ENCODE measurements at places on chromosomes 3 and 15.
A peak's percentile ranks its signal among the peaks of the same experiment; 100 is the strongest.

DNA sequence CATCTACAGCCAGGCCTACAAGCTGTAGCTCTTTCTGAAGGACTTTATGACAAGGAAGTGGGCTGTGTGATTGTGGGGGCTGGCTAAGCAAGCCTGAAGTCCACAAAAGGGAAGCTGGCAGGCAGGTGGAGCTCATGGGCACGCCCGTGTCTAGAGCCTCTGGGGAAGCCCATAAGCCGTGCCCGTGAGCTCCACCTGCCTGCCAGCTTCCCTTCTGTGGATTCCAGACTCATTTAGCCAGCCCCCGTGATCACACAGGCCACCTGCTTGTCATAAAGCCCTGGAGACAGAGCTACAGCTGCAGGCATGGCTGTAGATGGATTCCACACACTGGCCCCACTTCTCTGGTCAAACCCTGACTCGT, 15.2 kb downstream of the EFCC1 start:
- DNase-seq = peak; percentile 15

- no peak for DNase-seq
Measured at GRCh38 chr3:53164911-53165310, 3.9 kb downstream of the PRKCD start.

GRCh38 chr3:115698851-115699591, 75.7 kb downstream of the GAP43 start:
- DNase-seq = no peak

DNA sequence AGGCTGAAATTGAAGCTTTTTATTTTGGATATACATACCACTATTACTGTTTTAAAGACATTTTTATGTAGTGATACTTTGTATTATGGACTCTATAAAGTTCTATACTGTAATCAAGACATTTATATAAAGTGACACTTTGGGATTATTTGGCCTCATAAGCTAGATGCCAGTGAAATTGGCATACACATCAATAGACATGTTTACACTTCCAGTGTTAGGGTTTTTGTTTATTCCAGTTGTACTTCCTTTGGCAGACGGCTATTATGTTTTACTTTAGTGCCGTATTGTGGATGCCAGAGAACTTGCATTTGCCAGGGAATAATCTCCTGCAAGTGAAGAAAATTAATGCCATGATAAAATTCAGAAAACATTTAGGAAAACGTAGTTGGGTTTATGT, 6.0 kb downstream of the LXN start:
- no peak for DNase-seq

- DNase-seq = no peak
Measured at GRCh38 chr3:63333815-63334214, 55.7 kb downstream of the SYNPR start.

DNA sequence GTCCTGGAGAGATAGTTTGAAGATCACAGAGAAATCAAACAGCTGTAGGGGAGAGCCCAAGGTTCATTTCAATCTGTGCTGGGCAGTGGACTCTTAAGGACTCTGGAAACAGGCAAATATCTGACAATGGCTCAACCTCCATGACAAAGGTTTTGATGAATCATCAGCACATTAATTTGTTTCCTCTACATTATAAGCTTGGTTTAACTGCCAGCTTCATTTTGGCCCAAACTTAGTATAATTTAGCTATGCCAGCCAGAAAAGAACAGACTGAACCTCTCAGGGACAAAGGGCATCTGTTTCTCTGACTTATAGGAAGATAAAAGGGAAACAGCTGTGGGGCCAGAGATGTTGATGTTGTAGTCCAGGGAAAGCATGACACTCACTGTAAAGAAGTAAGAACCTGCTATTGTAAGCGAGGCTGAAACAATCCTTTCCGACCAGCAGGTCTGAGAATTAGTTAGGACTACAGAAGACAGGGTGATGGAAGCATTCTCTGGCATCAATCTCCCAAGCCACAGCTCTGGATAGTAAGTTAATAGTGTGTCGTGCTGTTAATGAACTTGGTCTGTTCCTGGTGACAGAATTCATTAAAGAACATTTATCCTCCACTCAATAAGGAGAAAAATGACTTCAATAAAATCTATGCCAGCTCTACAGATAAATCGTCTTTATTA, 110.1 kb downstream of the KCNMB2 start:
- DNase-seq = no peak

- no peak for DNase-seq
Measured at GRCh38 chr3:194573680-194574437, 59.4 kb downstream of the TMEM44 start.

DNA sequence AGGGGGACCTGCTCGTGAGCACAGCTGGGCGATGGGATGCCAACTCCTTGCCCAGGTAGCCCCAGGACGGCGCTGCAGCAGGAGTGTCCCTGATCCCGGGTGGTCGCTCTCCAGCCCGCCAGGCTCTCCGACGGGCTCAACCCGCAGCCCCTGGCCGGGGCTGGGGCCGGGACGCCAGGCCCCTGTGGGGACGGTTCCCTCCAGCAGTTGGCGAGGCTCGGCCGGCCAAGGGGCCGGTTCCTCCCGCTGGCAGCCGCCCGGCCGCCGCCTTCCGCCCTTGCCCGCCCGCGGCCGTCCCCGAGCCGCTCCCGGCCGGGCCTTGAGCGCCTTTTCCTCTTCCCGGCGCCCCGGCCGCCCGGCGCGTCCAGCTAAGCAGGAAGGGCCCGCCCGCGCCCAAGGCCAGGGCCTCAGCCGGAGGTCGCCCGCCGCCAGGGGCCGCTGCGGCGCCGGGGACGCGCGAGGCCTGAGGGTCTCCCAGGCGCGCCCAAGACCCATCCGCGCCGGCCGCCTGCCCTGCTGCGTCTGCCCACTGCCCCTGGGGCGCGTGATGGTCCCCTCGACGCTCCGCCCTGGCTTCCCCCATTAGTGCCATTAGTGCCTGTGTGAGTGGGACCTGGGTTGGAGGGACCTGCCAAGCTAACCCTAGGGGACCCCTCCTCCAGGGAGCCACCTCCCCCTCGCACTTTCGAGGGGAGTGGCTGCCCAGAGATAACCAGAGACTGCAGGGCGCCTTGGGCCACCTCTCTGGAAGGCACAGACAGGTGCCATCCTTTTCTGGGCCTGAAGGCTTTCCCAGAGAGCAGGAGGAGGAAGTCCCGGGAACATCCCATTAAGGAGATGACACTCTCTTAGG, 106.4 kb downstream of the FBLN2 start:
- peak; percentile 75 for DNase-seq

DNA sequence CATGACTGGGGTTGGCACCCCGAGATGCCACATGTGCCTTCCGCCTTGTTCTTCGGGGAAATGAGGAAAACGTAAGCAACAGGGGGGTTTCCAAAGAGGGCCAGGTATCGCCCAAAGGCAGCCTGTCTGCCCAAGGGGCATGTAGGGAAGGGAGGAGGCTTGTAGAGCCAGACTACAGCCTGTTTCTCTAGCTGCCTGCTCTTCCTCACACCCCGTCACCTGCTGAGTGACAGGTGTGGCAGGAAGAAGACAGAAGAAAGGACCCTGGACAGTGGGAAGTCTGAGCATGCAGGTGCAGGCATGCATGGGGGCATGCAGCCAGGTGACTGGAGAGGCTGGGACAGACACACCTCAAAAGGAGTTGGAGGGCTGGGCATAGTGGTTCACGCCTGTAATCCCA, 9.8 kb downstream of the PLA2G4E start:
- DNase-seq = no peak

- no peak for DNase-seq
Measured at GRCh38 chr3:69867941-69868505, 128.8 kb downstream of the MITF start.

DNA sequence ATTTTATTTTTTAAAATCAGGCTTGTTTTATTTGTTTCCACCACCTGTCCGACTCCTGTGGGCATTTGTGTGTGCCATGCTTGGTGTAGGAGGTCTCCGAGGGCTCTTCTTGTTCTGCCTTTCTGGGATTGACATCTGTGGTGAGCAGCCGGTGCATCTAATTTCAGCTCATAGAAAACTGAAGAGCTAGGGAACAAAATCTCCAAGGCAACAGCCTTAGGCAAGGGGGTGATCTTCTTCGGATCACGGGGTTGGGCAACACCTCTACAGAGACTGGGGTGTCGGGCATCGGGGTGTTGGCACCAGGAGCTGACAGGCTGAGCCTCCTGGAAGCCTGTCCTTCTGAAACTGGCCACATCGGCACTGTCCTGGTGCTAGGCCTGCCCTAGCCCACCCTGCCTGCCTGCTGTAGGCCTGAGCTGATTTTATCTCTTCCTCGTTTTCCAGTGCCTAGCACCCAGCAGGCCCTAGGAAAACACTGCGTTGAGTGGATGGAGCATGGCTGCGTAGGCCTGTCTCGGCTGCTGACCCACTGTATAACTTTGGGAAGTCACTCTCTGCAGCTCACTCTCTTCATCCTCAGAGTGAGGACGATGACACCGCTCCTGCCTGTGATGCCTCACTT, 10.3 kb downstream of the CHCHD6 start:
- no peak for DNase-seq

- DNase-seq = no peak
Measured at GRCh38 chr3:101249522-101249921, 70.9 kb downstream of the IMPG2 start.

DNA sequence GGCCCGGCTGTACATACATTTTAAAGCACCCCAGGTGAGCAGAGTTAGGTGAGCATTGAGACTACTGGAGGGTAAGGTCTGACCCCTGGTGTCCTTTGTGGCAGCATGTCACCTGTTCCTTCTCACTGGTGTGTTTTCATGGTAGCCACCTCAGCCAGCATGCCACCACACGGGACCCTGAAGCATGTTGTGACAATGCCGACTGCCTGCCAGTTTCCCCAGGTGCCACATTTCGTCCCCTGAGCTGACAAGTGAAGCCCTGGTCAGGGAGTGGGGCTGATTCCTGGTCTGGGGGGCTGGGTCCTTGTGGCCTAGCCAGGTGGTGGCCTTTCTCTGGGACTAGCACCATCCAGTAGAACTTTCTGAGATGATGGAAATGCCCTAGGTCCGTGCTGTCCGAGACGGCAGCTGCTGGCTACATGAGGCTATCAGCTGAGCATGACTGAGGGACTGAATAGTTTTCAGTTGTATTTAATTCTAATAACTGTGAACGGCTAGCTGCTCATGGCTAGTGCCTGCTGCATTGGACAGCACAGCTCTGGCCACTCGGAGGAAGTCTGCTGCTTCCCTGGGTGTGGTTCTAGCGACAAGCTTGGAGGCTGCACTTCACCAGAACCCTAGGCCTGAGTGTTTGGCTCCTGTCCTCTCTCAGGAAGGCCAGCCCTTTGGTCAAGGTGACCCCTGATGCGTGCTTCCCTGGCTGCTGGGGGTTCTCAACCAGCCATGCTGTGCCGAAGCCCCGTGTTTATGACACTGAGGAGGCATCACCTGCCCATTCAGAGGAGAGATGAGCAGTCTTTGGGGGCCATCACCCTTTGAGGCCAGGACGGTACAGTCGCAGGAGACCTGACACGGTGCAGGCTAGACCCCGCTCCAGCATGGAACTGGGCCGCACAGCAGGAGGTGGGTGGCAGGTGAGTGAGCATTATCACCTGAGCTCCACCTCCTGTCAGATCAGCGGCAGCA, 3.9 kb downstream of the C3orf22 start:
- DNase-seq = no peak

- no peak for DNase-seq
Measured at GRCh38 chr3:133248389-133248788, 151.5 kb upstream of the BFSP2 start.

GRCh38 chr3:37609181-37610110, 252.2 kb upstream of the CTDSPL start:
- DNase-seq = no peak

DNA sequence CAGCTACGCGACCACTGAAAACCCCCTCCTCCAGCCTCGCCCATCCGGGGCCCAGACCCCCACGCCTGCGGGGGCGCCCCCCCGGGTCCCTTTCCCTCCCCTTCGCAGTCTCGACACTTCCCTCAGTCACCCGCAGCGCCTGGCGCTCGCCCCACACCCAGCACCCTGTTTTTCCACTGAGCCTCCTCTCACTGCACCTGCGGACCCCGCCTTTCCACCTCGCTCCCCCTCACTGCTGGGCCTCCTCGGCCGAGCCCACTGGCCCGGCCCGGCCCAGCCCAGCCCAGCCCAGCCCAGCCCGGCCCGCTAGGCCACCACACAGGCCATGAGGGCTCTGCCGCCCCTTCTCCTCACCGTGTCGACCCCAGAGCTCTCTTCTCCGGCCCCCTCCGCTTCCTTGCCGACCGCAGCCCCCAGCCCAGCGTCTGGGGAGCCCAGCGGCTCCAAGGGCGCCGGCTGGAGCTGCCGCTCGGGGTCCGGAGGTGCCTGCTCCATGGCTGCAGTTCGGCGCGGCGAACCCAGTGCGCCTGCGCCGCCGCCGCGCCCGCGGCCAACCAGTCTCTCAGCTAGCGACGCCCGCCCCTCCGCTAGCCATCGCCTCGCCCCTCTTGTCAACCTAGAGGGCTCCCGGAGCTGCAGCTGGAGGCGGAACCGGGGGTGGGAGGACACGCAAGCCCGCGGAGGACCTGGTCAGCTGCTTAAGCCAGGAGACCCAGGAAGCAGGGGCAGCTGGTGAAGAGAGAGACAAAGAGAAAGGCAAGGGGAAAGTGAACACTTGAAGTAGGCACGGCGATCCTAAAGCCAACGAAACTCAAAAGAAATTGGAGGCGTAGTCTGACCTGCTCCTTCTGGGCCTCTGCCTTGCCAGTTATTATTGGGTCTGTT, at the start of gene SNX4:
Gene SNX4, minus strand, starts transcription at position 525 of the 885 bp plus-strand sequence. Its CDS starts 30 bp downstream, at position 495.
- DNase-seq = peak; percentile 97

DNA sequence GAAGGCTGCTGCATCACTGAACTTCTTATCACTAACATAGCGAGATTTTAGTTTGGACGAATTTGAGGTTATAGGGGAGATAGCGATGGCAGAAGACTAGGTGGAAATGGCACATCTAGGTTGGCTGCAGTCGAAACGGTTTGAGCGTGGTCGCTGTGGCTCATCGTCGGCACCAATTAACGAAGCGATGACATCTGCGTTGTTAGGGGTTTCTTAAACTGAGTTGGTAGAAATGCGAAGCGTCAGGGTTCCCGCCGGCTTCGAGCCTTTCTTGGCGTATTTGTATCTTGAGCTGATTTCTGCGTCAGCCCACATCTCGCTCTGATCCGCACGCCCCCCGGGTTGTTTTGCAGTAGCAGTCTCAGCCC, 319 bp downstream of the LNP1 start:
- peak; percentile 61 for DNase-seq

DNA sequence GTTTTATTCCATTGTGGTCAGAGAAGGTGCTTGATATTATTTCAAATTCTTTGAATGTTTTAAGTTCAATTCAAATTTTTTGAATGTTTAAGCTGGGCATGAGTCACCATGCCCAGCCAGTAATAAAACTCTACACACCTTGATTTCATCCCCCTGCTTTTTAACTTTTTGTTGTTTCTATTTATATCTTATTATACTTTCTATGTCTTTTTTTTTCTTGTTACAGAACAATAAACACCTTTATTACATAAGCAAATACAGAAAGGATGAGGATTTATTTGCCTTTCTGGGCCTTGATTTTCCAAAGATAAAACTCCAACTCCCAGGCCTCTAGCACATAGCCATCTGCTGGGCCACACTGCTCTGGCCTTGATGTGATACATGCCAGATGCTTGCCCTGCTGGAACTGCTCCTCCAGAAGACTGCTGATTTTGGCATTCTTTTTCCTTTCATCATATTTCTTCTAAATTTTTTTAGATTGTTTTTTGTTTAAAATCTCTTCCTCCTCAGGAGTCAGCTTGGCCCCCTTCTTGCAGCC, 14.0 kb downstream of the DNAH12 start:
- DNase-seq = no peak
